ENCODE measurements at places on chromosomes 1 and 21.

GRCh38 chr1:202247104-202247503 is 53.5 kb downstream of the LGR6 start:
- DNase-seq: no peak

- DNase-seq: no peak
Observed at GRCh38 chr1:37599940-37600339, 4.2 kb upstream of the GNL2 start.

DNA sequence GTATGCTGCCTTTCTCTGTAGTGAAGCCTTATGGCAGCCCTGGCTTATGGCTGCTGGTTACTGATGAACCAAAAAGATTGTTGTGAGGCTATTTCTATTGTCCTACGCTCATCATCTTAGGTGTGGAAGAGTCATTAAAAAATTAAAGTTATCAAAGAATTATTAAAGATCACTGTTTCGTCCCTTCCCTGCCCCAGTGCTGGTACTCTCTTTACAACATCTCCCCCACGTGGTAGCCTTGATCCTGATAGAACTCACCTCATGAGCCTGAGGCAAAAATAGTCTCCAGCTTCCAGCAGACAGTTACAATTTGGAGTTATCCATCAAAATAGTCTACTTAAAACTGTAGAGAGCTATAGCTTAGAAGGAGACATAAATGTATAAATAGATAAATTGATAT is 201.5 kb downstream of the S1PR1 start:
- DNase-seq: no peak

- DNase-seq: no peak
Observed at GRCh38 chr1:193747579-193747978, 561.2 kb upstream of the B3GALT2 start.

DNA sequence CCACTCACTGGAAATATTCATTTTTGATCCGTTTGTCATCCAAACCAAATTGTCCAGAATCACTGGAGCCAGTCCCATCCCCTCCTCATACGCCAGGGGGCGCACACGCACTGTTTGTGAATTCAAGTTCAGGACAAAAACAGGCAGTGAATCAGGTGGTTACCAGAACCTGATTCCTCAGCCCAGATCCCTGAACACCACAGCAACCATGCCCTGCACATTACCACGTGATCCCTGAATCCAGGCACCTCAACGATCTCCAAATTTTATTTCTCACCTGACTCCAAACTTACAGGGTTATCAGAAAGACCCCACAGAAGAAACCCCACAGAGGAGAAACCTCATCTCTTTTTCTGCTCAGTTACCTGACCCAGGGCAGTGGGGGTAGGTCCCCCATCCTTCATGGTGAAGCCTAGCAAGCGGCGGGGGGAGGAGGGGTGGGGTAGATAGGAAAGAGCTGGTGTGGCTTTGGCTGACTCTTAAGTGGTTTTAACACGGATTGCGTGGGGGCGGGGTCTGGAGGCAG is 1.4 kb upstream of the PTPRF start:
- peak; percentile 64 for DNase-seq

- no peak for DNase-seq
Observed at GRCh38 chr1:96488777-96489176, 232.8 kb upstream of the PTBP2 start.

DNA sequence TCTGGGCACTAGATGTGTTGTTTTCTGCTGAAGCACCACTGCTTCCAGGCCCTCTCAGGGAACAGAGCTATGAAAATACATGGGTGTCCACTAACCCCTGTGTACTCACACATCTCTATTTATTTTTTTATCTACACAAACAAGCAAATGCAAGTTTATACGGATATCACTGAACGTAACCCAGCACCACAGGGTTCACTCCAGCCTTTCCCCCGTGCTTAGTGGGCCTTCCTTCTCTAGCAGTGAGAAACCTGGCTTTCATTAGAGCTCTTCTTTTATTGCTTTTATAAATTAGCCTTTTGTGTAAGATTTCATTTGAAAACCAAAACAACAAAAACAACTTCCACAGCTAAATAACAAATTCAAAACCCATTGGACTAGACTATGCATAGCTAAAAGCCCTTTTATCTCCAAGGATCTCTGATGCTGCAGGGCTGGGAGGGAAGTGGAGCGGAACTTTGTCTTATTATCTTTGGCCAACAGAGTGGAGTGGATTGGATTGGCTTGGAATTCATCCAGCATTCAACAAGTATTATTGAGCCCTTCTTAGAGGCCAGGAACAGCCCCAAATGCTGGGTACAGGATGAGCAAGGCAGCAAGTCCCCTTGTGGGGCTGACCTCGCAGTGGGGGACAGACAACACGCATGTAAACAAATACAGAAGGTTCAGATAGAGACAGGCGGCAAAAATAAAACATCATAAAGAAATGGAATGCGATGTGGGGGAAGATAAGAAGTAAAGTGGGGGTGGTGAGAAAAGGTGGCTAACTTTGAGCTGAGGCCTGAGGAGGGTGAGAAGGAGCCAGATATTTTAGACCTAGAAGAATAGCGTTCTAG is 371.8 kb upstream of the POU3F1 start:
- DNase-seq: no peak

DNA sequence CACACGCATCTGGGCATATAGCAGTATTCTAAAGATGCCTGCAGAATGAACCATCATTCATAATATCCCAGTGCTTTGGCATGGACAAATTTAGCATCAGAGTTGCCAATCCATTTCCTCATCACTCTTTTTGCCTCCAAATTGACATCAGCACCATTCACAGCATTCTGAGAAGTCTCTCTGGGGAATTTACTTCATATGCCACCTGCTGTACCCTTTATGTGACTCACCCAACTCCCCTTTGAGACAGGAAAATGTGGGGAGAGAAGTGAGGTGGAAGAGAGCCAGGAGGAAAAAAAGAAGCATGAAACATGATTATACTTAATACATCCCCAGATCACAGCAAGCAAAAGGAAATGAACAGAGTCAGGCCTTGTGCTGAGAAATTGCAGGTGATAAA is 37.4 kb downstream of the RAB3B start:
- no peak for DNase-seq

- DNase-seq: no peak
Observed at GRCh38 chr1:34306568-34306967, 129.9 kb downstream of the C1orf94 start.

DNA sequence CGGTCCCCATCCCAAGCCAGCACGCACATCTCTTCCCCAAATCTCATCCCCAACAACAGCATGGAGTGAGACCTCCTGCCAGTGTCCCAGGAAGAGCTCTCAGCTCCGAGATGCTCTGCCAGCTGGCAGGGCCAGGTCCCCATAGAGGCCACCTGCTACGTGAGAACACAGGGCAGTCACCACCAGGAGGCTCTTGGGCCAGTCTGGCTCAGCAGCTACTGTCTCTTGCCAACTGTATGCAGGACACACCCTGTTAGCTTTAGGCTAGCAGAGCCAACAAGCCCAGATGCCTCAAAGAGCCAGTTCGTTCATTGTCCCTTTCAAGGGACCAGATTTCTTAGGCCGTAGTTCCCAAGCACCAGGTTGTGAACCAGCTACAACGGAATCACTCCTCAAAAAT is 36.9 kb downstream of the FBXO2 start:
- DNase-seq: no peak

DNA sequence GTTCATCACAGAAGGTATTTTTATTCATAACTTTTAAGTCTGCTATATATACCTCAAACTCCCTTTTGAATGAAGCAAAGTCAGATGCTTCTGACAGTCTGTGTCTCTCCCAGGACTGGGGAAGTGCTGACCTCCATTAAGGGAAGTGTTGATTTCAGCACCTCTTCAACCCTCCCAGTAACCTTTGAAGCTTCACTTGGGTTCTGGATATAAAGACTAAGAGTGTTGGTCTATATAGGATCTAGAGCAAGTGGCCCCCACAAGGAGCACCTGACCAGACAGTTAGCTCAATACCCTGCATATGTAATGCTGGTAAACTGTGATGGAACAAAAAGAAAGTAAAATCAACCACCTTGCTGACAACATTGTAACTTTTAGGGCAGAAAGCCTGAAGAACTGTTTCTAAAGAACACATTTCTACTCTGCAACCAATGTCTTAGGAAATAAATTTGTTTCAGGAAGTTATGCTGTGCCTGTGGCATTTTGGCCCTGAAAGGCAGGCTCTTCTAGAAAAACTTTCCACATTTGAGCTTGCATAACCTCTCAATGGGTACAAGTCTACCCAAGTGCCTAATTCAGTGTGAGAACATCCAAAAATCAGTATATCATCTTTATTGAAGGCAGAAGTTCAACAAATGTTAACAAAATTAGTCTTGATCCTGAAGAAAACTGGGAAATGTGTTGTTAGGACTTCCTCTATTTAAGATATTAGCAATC is 865 bp upstream of the PTPN22 start:
- peak; percentile 18 for DNase-seq

DNA sequence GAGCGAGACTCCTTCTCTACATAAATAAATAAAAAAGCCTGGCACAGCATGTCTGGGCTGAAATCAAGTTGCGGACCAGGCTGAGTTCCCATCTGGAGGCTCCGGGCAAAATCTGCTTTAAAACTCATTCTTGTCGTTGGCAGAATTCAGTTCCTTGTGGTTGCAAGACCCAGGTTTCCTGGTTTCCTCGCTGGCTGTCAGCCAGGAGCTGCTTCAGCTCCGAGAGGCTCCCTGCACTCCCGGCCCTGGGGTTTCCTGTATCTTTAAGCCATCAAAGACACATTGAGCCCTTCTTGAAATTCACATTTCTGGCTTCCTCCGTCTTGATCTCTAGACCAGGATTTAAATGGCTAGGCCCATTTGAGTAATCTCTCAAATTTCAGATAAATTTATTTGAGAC is 20.6 kb upstream of the SCCPDH start:
- no peak for DNase-seq

DNA sequence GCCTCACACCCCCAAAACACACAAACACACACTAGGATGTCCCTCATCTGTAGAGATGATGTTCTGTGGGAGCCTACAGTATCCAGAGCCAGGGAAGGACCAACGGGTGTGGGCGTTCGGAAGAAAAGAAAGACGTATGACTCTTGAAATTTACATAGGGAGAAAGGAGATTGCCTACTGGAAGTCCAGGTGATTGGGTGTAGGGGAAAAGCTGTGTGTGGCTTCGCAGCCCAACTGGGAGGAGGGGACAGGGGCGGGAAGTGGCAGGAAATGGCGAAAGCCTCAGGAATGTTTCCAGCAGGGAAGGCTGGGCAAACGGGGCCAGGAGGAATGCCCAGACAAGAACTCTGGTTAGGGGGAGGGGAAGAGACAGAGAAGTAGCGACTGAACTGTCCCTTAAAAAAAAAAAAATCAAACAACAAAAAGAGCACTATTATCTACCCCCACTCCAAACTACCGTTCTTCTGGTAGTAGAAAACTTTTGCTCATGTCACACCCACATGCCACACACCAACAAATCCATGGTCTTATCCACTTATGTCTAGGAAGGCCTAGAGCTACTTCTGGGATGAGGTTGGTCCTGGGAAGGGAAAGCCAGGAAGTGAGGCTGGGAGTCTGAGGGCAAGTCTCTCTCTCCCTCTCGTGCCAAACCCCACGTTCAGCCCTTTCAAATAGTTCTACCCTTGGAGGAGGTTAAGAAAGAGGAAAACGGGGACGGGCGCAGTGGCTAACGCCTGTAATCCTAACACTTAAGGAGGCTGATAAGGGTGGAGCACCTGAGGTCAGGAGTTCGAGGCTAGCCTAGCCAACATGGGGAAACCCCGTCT is 1.8 kb upstream of the CKS1B start:
- DNase-seq: no peak

DNA sequence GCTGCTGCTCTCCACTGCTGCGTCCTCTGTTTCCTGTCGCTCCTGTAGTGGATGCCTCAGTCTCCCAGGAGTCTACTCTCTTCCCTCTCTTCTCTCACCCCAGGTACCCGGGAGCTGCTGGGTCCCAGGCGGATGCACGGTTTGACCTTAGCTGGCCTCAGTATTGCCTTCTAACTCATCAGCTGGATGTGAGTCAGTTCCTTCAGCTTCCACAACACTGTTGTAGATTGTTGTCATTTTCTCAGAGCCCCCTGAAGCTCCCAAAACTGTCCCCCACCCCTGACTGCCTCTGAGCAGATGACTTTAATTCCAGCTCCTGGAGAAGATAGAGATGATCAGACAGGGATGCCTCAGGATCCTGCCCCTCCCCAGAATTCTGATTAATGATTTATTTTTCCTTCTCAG is 7.2 kb downstream of the CNIH3 start:
- DNase-seq: no peak

GRCh38 chr1:246768403-246769020 is 44.3 kb downstream of the SCCPDH start:
- no peak for DNase-seq

GRCh38 chr1:215731699-215732098 is 164.6 kb downstream of the KCTD3 start:
- DNase-seq: no peak

DNA sequence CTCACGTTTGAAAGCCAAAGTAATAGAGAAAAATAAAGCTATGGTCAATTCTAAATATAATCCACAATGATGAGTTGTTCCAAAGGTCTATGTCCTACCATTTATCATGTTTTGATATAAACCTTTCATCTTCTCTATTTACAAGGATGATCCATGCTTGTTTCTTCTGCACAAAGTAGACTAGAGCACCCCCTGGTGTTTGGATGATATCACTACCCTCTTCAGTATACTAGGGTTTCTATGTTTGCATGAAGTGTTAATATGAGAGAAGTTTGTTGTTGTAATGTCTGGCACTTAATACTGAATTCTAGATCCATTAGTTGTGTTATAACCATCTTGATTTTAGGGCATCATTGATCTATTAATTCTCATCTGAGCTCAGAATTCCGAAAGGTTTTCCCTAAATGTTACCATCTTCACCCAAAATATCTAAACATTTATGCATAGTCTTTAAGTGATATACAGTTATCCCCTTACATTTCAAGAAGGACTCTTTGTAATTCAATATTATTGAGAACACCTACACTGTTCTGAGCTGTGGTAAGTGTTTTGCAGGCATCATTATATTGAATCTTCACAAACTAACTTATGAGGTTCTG is 21.1 kb downstream of the CLDN8 start:
- DNase-seq: no peak

DNA sequence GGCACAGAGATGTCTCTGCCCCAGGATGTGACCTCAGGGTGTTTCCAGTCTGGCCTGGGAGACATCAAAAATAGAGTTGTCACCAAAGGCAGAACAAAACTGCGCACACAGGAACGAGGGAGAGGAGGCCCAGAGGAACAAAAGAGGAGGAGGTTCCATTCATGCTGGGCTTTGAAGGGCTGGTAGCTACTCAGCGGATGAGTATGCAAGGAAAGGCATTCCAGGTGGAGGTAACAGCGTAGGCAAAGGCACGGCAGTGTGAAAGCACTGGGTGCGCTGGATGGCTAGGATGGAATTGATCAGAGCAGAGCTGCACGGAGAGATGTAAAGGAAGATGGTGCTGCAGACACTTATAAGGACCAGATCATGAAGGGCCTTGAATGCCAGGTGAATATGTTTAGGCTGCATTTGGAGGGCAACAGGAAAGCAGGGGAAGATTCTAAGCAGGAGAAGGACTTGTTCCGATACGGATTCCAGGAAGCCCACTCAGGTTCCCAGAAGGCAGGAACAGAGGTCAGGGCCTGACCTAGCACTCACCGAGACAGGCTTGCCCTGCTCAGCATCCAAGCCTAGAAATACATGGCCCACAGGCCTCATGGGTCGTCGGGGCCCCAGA is 6.3 kb downstream of the COL16A1 start:
- no peak for DNase-seq

- DNase-seq: no peak
Observed at GRCh38 chr1:203648276-203648675, 21.6 kb downstream of the ATP2B4 start.

GRCh38 chr1:54137534-54138061 is 15.2 kb downstream of the CDCP2 start:
- no peak for DNase-seq

GRCh38 chr1:165666152-165666825 is 32.1 kb downstream of the ALDH9A1 start:
- DNase-seq: no peak

GRCh38 chr1:110258734-110259133 is 48.6 kb downstream of the KCNC4 start:
- DNase-seq: no peak
